ENCODE measurements at places on chromosomes 4 and X.

- peak; percentile 46 for DNase-seq
Measured at GRCh38 chr4:48268956-48269860, at the start of gene TEC. Gene TEC, minus strand, starts transcription at chr4:48269838. Its CDS starts 41,224 bp downstream, at chr4:48228614.

DNA sequence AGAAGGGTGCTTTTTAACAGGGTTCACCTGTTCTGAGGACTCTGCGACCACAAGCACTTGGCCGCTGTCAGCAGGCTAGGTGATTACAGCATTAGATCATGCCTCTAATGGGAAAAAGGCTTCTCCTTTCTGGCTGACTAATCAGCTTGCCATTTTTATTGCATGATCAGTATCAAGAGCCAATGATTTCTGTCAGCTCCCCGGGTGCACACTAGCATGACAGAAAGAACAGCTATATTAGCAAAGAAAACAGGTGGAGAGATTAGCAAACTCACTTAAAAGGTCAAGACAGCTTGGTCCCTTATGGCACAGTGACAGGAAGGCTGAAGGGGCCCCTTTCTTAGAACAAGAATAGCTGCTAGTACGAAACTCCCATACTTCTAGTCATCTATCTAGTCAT is 170.0 kb downstream of the SMIM20 start:
- DNase-seq = no peak

DNA sequence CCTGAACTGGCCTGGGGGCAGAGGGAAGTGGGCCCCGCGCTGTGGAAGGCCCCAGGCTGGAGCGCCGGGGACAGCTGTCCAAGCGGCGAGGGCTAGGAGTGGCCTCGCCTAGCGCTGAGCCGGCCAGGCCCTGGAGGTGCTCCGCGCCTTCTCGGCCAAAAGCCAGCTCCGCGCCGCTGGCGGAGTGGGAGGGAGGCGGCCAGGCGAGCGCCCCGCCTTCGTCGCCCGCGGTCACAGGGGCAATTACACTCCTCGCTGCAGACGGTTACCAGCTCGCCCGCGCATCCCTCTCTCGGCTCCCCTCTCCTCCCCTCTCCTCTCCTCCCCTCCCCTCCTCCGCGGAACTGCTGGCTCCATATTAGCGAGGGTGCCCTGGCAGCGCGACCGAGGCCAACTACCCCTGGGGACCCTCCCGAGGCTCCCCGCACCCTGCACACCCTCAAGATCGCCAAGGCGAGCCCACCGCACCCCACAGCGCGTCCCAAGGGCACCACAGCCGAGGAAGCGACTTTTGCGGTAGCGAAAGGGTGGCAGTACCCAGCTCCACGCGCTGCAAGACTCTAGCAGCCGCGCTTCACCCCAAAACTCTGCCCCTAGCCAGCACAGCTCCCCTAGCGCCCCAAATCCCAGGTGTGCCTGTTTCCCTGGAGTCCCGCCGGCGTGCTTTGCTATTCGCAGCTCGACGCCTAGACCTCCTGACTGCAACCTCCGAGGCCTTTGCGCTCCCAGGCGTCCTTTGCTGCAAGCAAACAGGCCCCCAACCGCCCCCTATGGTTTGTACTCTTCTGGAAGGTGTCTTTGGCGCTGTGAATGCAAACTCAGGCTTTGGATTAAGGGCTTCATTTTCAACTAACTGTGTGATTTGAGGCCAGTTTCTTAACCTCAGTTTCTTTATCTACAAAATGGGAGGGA is 91.4 kb downstream of the BCOR start:
- no peak for DNase-seq

- DNase-seq = peak; percentile 39
Measured at GRCh38 chr4:125750828-125751466, 436.2 kb downstream of the FAT4 start.

DNA sequence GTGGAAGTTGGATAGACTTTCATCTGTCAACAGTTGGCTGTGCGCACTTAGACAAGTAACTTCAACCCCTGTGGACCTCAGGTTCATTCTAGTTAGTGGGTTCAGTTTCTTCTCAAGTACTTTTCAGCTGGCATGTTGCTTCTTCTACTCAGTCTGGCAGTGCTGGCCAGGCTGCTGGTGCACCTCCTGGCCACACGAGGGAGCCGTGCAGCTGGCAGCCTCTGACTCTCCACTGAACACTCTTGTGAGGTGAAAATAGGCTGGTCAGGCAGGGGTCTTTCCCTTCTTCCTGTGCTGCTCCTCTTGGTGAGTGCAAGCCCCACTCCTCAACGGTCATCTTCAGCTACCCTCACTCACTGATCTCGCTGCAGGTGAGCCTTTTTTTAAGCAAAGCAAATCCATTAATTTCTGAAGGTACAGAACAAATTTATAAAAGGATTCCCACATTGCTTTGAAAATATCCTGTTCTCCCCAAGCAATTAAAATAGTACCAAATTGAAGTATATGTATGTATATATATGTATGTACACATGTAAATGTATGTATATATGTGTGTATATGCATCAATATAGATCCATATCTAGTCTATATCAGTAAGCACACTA is 30.6 kb downstream of the LONRF3 start:
- peak; percentile 44 for DNase-seq

DNA sequence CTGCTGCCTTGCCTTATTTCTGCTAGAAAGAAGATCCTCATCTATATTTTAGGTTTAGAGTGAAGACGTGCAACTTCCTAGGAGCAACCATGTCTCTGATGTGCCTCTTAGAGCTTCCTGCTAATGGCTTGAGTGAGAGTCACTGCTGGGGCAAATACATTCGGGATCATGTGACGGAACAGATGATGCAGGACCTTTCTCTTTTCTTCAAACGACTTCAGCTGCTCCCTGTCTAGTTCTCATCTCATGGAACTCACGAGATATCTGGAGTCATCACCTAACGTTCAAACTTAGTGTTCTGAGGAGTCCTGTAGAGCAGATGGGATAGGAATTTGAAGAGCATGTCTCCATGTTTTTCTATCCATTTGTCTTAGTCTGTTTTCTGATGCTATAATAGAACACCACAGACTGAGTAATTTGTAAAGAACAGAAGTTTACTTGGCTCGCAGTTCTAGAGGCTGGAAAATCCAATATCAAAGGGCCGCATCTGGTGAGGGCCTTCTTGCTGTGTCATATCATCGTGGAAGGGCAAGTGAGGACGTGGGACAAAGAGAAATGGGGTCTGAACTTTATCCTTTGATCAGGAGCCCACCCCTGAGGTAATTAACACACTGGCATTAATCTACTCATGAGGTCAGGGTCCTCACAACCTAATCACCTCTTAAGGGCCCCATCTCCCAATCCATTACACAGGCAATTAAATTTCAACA is 43.5 kb upstream of the SCRG1 start:
- DNase-seq = no peak

GRCh38 chr4:165367040-165367439 is 11.8 kb upstream of the CPE start:
- DNase-seq = no peak
